ENCODE measurements at places on chromosomes 11 and 22. TPM values are rescaled to one million over a fixed set of nuclear protein-coding genes. Genes with fewer than 3 reads are reported as not detected.

GRCh38 chr11:106152013-106152412 lies 74.6 kb downstream of the AASDHPPT start:
- DNase-seq = no peak

WT1 gene
- total RNA-seq = not detected

- no peak for DNase-seq
Measured at GRCh38 chr11:49405743-49406142, 197.3 kb upstream of the FOLH1 start.

KRTAP5-2 gene
- not detected for total RNA-seq

All from activated B cell treated with CpG ODN at 0.5 μM for 24 hours (primary cell).